Activated naive CD4-positive, alpha-beta T cell treated with anti-CD3 and anti-CD28 coated beads for 36 hours (primary cell): ENCODE measurements at places on chromosomes 1 and 21. TPM values are rescaled to one million over a fixed set of nuclear protein-coding genes. Genes with fewer than 3 reads are reported as not detected.

Gene ATP6V1G3
- total RNA-seq, result not detected

- DNase-seq, result no peak
Measured at GRCh38 chr1:63931468-63931867, 157.7 kb downstream of the ROR1 start.

DNA sequence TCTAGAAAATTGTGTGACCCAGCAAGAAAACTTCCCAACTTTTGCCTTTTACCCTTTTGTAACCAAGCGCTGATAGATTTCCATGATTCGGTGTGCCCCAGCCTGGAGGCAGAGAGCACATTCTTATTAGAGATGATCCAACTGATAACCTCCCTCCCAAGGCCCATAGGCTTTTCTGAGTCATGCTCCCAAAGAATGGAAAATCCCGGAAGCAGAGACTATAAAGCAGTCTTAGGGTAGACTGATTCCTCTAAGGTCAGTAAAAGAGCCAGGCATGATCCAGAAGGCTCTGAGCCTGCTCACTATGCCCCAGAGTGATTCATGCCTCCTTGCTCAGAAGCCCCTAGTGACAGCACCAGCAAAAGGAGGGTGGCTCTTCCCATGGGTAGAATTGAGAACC lies 4.3 kb downstream of the CAMK1G start:
- no peak for DNase-seq

- DNase-seq, result no peak
Measured at GRCh38 chr21:16908077-16908476, 604.8 kb upstream of the CXADR start.

Gene RSPH1
- total RNA-seq, result not detected

DNA sequence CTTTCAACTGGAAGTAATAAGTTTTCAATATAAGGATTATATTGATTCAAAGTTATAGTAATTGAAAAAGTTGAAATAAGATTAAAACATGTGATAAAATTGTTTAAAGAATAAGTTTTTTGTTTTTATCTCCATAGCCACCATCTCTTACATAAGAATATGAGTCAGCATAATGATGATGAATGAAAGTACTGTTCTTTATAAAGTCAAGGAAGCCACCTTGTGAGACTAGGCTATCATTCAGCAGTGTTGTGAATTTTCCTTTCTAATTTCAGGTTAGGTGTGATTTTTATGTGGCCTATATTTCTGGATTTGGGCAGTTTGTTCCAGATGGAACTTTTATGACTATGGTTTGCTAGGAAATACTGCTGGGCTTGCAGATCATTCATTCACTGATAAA lies 22.4 kb upstream of the ASB17 start:
- no peak for DNase-seq

Gene ALPL
- total RNA-seq, result not detected

Gene C1QA
- not detected for total RNA-seq

GRCh38 chr1:230251644-230252191 lies 174.4 kb downstream of the PGBD5 start:
- peak; percentile 20 for DNase-seq

Gene CFHR1
- total RNA-seq, result not detected

- peak; percentile 43 for DNase-seq
Measured at GRCh38 chr1:85091671-85092280, 43.5 kb upstream of the MCOLN3 start.

Gene NIBAN1
- total RNA-seq, result 4.5 TPM

Gene KRTAP10-2
- total RNA-seq, result not detected

DNA sequence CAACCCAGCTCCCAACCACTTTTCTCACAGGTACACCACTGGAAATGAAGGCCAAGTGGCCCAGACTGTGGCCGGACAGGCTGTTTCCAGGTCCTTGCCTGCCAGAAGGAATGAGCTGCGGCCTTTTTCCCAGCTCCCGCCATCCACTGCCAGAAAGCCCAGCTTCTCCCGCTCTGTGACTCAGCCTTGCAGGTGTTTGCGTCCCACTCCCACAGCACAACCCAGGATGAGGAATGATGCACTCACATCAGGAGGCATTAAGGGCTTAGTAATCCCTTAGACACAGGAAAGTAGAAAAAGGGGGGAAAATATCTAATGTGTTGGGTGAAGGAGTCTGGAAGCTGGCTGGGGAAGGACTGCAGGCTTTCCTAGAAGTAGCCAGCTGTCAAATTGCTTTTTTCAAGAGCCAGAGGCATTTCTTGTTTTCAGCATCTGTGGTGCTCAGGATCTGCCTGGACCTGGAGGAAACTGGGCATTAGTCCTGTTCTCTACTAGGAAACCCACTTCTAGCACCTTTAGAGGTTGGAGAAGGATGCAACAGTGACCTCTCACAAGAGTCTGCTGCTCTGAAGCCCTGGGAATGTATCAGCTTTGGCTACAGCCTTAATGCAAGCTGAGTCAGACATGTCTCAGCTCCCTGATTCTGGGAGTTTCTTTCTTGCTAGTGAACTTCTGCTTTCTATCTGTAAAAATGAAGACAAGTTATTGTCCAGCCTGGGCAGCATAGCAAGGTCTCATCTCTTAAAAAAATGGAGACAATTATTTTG lies 13.2 kb upstream of the MAP1LC3C start:
- no peak for DNase-seq

- DNase-seq, result no peak
Measured at GRCh38 chr1:8903908-8904650, 25.6 kb upstream of the ENO1 start.

- DNase-seq, result no peak
Measured at GRCh38 chr1:197081117-197081753, 14.2 kb upstream of the F13B start.

DNA sequence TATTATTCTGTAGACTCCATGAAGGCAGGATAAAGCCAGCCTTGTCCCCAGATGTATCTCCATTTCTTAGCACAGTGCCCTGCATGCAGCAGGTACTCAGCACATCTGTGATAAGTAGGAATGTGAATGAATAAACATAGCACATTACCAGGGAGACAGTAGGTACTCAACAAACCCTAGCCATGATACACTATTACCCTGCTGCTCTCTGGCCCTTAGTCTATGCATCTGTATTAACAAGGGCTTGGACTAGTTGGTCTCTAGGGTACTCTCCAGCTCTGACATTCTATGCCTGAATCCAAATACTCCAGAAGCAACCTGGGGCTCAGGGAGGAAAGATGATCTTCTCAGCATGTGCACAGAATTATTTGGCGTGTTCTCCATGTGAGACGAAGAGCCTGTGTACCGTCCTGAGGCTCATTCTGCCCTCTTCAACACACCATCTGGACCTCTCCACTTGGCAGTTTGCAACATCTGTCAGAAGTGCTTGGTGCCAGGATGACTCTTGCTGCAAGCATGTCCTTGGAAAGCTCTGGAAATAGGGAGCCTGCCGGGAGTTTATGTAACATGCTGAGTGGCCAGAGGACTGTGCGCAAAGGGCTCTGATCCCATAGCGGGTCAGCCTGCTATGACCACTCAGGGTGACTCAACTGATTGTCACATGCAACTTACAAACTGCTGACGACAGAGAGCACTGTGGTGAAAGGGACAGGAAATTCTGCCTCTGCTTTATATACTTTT lies 228.2 kb upstream of the USP24 start:
- no peak for DNase-seq

DNA sequence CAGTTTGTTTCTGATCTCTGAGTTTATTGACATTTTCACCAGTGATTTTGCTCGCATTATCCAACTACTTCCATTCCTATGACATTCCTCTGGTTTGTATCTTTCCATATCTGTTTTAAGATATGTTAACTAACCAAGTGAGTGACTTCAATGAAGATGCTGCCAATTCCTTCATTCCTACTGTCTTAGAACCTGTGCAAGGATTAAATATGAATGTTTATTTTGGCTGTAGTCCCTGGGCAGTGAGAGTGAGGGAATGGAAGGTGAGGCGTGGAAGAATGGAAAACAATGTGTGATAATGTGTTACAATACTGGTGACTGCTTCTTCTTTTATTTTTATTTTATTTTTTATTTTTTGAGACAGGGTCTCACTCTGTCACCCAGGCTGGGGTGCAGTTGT lies 183.0 kb downstream of the SDCCAG8 start:
- no peak for DNase-seq

DNA sequence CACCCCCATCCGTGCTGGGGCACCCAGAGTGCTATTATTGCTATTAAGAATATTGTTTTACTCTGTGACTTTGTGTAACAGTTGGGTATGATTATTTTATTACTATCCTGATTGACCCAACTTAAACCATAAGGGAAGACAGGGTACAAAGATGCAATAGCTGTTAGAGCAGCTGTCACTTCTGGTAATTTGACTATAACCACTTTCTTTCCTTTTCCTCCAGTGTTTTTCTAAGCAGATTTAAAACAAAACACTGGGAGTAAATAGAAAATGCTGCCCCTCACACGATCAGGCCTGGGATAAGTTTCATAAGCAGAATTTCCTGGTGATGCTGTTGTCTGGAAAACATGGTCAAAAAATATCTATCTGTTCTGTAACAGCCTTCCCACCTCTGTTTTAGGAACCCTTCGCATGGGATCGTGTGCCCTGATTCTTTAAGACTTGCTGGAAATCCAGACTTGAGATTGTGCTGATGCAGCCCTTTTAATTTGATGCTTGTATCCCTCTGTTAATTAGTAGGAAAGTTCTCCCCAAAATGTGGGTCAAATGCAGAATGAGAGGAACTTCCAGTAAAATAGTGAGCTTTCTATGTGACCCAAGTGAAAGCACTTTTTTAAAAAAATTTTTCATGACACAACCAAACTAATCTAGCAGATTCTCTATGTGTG lies 165.3 kb downstream of the FMN2 start:
- DNase-seq, result no peak

DNA sequence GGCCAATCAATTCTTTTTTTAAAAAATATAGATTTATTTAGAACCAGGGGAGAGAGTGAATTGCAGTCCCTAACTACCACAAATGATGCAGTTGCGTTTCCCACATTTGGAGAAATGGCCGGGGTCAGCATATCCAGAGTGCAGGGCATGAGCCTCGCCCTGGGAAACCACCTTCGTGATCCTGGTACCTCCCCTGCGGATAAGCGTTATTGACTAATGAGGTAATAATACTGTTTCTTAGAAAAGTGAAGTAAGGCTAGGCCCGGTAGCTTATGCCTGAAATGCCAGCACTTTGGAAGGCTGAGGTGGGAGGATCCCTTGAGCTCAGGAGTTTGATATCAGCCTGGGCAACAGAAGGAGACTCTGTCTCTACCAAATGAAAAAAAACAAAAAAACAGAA lies 111.5 kb upstream of the SLC45A1 start:
- DNase-seq, result no peak

DNA sequence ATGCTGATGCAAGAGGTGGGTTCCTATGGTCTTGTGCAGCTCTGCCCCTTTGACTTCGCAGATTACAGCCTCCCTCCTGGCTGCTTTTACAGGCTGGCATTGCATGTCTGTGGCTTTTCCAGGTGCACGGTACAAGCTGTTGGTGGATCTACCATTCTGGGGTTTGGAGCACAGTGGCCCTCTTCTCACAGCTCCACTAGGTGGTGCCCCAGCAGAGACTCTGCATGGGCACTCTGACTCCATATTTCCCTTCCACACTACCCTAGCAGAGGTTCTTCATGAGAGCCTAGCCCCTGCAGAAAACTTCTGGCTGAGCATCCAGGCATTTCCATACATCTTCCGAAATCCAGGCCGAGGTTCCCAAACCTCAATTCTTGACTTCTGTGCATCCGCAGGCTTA lies 989.0 kb downstream of the PLA2G4A start:
- DNase-seq, result no peak

DNA sequence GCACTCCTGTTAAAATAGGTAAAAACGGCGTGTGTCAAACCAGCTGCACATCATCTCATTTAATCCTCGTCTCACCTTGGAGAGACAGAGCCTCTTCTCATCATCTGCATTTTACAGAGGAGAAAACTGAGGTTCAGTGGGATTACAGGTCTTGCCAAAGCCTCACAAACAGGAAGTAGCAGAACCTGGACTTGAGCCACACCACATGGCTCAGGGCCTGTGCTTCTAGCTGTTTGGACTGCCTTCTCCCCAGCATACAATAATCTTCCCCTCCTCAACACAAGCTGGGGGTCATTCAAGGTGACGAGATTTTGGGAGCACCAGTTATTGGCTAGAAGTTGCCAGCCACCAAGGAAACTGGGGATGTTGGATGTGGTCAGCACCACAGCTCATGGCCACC lies 167.9 kb upstream of the ZC3H12A start:
- no peak for DNase-seq
